ENCODE measurements at places on chromosomes 2 and 18. TPM values are rescaled to one million over a fixed set of nuclear protein-coding genes. Genes with fewer than 3 reads are reported as not detected.

Gene C2orf78
- total RNA-seq, result not detected

Gene CYBRD1
- total RNA-seq, result 0.63 TPM

Gene OBSL1
- total RNA-seq, result 1.1 TPM

Gene IL36RN
- 0.61 TPM for total RNA-seq

Gene RNF125
- total RNA-seq, result 16.8 TPM

- no peak for DNase-seq
Measured at GRCh38 chr18:5519448-5520298, 24.1 kb downstream of the EPB41L3 start.

DNA sequence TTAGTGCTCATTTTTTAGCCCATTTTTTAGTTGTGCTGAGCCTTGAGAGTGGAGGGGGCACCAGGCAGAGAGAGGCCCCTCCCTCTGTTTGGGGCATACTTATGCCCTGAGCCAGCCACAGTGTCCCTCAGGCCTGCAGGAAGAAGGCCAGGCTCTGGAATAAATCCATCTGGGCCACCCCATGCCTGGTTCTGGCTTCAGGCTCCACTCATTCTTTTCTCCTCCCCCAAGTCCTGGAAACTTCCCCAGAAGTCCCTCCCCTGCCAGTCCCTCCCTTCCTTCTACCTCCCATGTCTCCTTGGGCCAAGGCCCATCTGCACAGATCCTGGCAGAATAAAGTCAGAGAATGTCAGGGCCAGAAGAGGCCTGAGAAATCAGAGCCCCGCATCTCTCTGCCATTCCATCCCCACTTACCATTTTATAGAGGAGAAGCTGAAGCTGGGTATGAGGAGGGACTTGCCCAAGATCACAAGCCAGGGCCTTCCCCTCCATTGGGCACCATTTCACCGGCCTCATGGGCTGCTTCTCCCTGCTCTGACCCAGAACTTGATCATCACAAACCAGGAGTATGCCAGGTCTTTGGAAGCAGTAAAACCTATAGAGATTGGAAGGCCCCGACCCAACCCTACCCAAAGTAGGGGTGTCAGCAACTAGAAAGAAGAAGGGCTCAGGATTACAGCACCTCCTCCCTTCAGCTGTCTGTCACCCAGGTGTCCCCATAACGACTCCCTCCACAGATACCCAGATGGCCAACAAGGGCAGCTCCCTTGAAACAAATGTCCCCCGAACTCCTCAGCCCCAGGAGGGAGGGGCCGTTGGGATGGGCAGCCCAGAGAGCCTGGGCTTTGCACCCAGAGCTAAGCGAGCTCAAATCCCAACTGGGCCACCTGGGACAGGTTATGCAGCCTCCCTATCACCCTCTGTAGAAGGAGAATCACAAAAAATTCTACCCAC lies 108.4 kb downstream of the POLR1A start:
- DNase-seq, result no peak

- no peak for DNase-seq
Measured at GRCh38 chr2:222499226-222499625, 74.9 kb downstream of the SGPP2 start.

Data from activated T-cell treated with anti-CD3 and anti-CD28 coated beads, Interleukin-2, amount 50 U/mL, for 4 hours (primary cell).